ENCODE measurements at places on chromosomes 1 and 21.

GRCh38 chr1:145960468-145961108, 2.8 kb upstream of the LIX1L start:
- no peak for DNase-seq

DNA sequence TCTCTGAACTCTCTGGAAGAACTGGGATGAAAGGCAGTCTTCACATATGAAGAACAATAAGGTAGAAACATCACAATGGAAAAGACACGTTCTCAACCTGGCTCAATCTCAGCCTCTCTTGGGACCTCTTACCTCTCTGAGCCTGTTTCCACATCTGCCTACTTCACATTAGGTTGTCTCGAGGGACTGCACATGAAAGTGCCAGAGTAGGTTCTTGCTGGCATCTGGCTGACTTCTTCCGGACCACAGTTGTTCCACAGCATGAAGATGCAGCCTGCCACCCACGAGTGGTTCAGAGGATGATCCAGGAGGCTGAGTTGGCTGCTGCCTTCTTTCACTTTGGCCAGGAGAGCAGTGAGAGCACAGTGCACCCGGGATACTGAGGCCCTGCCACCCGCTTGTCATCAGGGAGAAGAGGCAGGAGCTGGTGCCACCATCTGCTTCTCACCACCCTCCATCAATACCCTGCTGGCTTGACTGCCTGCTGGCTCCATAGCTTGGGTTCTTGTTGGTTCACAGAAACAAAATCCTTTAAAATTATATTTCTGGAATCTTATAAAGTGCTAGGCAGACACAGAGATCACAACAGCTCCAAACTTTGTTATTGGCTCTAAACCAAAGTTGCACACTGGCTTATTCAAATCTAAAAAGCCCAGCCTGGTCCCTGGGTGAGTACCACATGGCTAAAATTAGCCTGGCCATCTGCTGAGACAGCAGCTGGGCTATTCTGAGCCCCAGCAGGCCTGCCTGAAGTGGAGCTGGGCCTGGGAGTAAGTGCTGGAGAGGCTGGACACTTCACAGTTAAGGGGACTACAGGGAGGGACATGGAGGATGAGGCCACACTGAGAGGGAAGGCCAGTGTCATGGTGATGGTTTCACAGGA, 46.9 kb upstream of the LIN9 start:
- DNase-seq, result no peak

- no peak for DNase-seq
Measured at GRCh38 chr1:3352299-3352951, 102.0 kb upstream of the ARHGEF16 start.

- DNase-seq, result no peak
Measured at GRCh38 chr1:152071123-152071522, 17.7 kb downstream of the TCHHL1 start.

GRCh38 chr1:26959722-26960624, at the start of gene KDF1:
Gene KDF1, minus strand, starts transcription at chr1:26960468. Its CDS starts 8,088 bp downstream, at chr1:26952380.
- no peak for DNase-seq

DNA sequence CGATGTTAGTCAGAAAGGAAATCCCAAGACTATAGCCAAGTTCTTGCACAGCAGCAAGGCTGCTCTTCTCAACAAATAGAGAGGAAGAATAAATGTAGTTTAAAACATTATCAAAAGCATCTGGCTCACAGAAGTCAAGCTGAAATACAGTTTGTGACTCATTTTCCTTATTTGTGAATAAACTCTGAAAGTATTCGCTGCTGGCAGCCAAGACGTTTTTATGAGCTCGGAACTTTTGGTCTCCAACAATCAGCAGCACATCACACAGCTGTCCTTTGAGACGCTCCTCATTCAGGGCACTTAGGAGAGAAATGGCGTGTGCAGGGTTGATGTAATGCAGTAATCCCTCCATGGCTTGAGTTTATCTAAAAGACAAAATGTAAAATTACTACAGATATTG, 16.4 kb downstream of the ZBTB21 start:
- DNase-seq, result no peak

All from stimulated activated CD8-positive, alpha-beta memory T cell treated with anti-CD3 and anti-CD28 coated beads, Interleukin-7, amount 100 ng/mL, for 24 hours (primary cell).